ENCODE measurements at places on chromosomes 12 and 14.

GRCh38 chr14:20675669-20676068 lies 8.7 kb upstream of the RNASE4 start:
- DNase-seq = no peak

DNA sequence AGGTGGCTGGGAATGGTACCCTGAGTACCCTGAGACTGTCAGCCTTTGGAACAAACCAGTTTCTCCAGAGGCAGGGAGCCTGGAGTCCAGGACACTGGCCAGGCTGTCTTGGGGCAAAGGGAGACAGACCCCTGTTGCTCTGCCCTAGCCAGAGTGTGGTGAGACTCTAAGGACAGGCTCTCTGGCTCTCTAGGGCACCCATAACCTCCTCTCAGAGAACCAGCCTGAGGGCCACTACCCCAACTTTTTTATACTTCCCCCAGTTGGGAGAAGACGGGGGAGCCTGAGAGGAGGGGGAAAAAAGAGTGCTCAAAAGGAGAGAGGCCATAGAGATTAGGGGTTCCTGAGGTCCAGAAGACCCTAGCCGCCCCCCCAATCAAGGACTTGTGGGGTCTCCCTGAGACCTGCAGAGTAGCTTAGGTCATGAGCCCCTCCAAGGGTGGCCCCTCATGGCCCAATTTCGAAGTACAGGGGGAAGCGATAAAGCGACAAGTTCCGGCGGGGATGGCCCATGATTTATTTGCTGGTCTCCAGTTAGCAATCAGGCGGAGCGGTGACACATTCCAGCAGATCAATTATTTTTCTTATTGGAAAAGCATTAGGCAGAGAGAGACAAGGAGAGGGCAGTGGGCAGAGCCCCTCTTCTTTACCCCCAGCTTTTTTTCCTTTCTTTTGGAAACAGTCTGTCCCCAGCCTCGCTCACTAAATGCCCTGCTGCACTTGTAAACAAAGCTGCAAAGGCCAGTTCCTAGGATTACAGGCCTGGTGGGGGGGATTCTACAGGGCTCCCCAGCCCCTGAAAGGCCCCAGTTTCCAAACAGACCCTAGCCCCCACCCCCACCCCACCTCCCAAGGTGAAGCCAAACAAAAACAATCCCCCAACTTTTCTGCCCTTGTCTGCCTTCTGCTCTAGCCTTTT lies 1.5 kb downstream of the HOXC8 start:
- DNase-seq = no peak

DNA sequence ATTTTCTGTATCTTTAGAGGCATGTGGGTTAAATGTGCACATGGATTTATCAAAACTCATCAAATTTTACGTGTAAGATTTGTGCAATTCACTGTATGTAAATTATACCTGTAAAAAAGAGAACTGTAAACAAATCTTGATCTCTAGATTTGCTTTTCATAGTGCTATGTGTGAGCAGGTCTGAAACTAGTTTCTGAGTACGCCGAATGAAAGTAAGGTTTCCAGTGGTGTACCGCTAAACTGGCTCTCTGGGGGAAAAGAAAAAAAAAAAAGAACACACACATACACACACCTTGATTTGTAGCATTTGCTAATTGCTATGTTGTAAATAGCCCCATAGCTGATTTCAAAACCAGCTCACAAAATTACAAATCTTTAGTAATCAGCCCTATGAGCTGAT lies 8.6 kb upstream of the SLC41A2 start:
- no peak for DNase-seq

- DNase-seq = no peak
Measured at GRCh38 chr12:18887368-18887767, 149.4 kb downstream of the CAPZA3 start.

- no peak for DNase-seq
Measured at GRCh38 chr14:61381553-61381952, 60.2 kb downstream of the PRKCH start.

DNA sequence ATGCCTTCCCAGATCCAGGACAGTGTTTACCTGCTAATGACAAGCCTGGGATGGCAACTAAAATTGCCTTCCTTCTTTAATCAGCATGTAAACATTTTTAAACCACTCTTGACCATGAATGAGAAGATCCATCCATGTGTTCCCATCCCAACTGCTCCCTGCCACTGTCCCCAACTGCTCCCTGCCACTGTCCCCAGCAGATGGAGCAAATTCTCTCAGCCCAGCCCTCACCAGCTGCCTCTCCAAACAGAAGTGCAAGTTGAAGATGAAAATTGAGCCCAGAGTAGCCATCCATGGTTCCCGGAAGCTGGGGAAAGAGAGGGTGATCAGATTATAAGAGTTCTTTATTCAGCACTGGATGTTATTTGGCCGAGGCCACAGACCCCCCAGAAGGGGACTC lies 133.1 kb downstream of the SLC15A4 start:
- DNase-seq = no peak

Measured in stimulated activated CD4-positive, alpha-beta T cell treated with anti-CD3 and anti-CD28 coated beads, Interleukin-4, amount 100 ng/mL, for 1 hour (primary cell).